PC-3 (cell line): ENCODE measurements at places on chromosomes 12 and 14.

DNA sequence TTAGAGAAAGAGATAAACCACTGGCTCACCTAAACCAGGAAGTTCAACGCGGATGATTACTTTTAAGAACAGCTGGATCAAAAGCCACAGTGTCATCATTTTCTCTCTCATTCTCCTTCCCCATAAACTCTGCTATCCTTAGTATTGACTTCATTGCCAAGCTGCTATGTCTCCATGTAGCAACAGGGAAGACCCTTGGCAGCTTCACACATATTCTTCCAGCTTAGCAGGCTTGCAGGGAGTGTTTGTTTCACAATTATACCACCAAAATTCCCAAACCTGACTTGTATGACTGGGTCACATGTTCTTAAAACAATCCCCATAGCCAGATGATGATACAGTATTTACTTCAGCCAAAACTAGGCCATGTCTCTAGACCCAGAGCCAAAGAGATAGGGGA is 235.5 kb downstream of the PAWR start:
- no peaks in the 10 kb centered on the region for H3K36me3 ChIP-seq
- H3K4me3 ChIP-seq: no peak overlapping the region
- no peak for DNase-seq
- H3K27me3 ChIP-seq: no peaks in the 10 kb centered on the region
- no peak overlapping the region for H3K27ac ChIP-seq

DNA sequence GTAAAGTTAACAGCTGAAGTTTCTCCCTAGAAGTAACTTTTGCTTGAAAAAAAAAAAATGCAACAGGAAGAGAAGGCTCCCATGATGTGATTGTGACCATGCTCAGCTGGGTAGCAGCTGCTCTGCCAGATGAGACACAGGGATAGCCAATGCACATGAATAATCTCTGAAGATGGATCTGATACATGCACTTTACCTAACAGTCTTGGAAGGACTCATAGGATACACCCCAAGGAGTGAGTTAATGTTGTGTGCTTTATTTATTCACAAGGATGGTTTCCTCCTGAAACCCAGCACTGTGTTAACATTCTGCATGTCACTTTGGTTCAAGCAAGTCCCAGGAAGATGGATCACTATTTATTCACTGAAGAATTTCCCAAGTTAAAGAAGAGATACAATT is 46.5 kb downstream of the NDUFA12 start:
- no peak overlapping the region for H3K4me3 ChIP-seq
- no peaks in the 10 kb centered on the region for H3K36me3 ChIP-seq
- H3K27ac ChIP-seq: no peak overlapping the region
- DNase-seq: no peak

- no peaks in the 10 kb centered on the region for H3K36me3 ChIP-seq
- no peaks in the 10 kb centered on the region for H3K4me1 ChIP-seq
Measured at GRCh38 chr14:35789651-35790050, 19.4 kb downstream of the RALGAPA1 start.

GRCh38 chr14:91910196-91910595 is 37.3 kb downstream of the FBLN5 start:
- no peak overlapping the region for H3K4me3 ChIP-seq
- H3K4me1 ChIP-seq: no peaks in the 10 kb centered on the region
- no peak for DNase-seq

DNA sequence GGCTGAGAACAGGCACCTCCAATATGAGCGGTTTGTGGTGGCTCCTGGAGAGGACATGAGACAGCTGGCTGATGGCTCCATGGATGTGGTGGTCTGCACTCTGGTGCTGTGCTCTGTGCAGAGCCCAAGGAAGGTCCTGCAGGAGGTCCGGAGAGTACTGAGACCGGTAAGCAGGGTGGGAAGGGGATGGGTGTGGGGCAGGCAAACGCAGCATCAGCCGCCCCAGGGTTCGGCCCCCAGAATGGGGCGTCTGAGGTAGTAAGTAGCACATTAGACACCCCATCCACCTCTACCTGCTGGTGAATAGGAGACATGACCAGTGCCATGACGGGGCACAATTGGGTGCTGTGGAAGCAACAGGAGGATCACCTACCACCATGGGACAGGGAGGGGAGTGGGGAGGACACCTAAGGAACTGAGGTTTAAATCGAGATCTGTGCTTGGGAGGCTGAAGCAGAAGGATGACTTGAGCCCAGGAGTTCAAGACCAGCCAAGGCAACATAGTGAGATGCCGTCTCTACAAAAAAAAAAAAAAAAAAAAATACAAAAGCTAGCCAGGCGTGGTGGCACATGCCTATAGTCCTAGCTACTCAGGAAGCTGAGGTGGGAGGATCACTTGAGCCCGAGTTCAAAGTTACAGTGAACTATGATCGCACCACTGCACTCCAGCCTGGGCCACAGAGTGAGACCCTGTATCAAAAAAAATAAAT is 25.5 kb downstream of the ITGA7 start:
- no peak overlapping the region; the same call in 1 of the 2 replicates for H3K27ac ChIP-seq
- H3K4me3 ChIP-seq: peak overlapping the region; percentile 74
- DNase-seq: no peak
- H3K36me3 ChIP-seq: no peaks in the 10 kb centered on the region
- 0 out of 2 replicates have a peak, but pooled peaks cover 12% of the 10 kb centered on the region for H3K4me1 ChIP-seq

GRCh38 chr14:91872517-91873470 is 5.5 kb upstream of the TC2N start:
- H3K27me3 ChIP-seq: 0 out of 2 replicates have a peak, but pooled peaks cover 7% of the 10 kb centered on the region
- no peak overlapping the region for H3K4me3 ChIP-seq
- H3K27ac ChIP-seq: peak overlapping the region; percentile 59
- DNase-seq: peak; percentile 67
- no peaks in the 10 kb centered on the region for H3K36me3 ChIP-seq
- H3K4me1 ChIP-seq: peaks cover 34% of the 10 kb centered on the region

DNA sequence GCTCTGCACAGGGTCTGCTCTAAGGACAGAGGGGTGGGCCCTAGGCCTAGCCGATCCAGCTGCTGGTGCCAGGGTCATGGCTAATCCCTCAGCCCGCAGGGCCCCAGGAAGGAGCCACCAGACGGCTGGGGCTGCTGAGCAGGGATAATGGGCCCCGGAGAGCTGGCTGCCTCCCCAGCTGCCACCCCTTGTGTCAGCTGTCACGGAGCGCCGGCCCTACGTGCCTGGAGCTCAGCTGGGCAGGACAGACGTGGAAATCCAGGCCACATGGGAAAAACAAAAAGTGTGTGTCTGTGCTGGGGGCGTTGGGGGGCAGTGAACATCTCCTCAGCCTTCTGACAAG is 36.2 kb downstream of the CHGA start:
- H3K36me3 ChIP-seq: no peaks in the 10 kb centered on the region; the same call in 1 of the 2 replicates
- peaks cover 22% of the 10 kb centered on the region for H3K4me1 ChIP-seq
- no peaks in the 10 kb centered on the region for H3K27me3 ChIP-seq
- H3K27ac ChIP-seq: no peak overlapping the region
- DNase-seq: no peak

DNA sequence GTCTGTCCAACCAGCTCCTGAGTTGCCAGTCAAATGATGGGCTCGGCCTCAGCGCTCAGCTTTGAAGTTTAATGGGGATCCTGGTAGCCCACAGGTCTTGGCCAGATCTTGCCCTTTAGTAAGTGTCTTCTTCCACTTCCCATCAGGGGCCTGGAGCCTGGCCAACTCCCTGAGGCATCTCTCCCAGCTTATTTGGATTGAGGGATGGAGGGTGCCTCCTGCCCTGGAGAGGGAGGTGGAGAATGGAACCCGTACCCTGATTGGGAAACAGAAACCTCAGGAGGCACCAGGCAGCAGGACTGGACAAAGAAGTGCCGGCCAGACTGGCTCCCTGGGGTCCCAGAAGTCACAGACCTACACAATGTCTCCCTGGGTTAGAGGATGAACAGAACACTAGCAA is 40.5 kb upstream of the LTBP2 start:
- H3K27ac ChIP-seq: no peak overlapping the region
- peaks cover 4% of the 10 kb centered on the region; the same call in 1 of the 2 replicates for H3K36me3 ChIP-seq
- H3K27me3 ChIP-seq: no peaks in the 10 kb centered on the region
- H3K4me3 ChIP-seq: no peak overlapping the region
- peaks cover 14% of the 10 kb centered on the region; the same call in 1 of the 2 replicates for H3K4me1 ChIP-seq

DNA sequence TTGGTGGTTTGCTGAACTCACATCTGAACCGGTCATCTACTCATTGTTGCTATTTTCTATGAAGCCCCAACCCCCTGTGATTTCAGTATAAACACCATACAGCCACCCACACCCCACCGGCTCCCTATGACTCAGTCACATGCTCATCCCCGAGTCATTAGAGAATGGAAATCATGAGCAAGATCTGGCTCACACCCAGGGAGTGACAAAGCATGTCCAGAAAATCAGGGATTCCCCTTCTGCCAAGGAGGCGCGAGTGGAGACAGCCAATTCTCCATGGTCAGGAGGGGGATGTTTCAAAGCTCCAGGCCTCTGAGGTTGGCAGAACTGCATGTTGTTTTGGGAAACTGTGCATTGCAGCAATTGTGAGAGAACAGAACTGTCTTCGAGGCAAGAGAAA is 657.5 kb upstream of the TBX3 start:
- DNase-seq: peak; percentile 99
- H3K36me3 ChIP-seq: no peaks in the 10 kb centered on the region
- H3K27ac ChIP-seq: peak overlapping the region; percentile 90
- peaks cover 45% of the 10 kb centered on the region for H3K4me1 ChIP-seq
- no peaks in the 10 kb centered on the region for H3K27me3 ChIP-seq
- H3K4me3 ChIP-seq: no peak overlapping the region

GRCh38 chr14:72341237-72341636 is 409.0 kb downstream of the RGS6 start:
- H3K4me3 ChIP-seq: no peak overlapping the region
- H3K4me1 ChIP-seq: no peaks in the 10 kb centered on the region
- no peak overlapping the region for H3K27ac ChIP-seq
- peaks cover 36% of the 10 kb centered on the region for H3K27me3 ChIP-seq
- H3K36me3 ChIP-seq: no peaks in the 10 kb centered on the region
- no peak for DNase-seq

GRCh38 chr12:57524814-57525614 is 2.4 kb downstream of the MBD6 start:
- H3K4me3 ChIP-seq: peak overlapping the region; percentile 71; the same call in 1 of the 2 replicates
- no peak overlapping the region for H3K27ac ChIP-seq
- peaks cover 32% of the 10 kb centered on the region for H3K4me1 ChIP-seq
- H3K27me3 ChIP-seq: no peaks in the 10 kb centered on the region

DNA sequence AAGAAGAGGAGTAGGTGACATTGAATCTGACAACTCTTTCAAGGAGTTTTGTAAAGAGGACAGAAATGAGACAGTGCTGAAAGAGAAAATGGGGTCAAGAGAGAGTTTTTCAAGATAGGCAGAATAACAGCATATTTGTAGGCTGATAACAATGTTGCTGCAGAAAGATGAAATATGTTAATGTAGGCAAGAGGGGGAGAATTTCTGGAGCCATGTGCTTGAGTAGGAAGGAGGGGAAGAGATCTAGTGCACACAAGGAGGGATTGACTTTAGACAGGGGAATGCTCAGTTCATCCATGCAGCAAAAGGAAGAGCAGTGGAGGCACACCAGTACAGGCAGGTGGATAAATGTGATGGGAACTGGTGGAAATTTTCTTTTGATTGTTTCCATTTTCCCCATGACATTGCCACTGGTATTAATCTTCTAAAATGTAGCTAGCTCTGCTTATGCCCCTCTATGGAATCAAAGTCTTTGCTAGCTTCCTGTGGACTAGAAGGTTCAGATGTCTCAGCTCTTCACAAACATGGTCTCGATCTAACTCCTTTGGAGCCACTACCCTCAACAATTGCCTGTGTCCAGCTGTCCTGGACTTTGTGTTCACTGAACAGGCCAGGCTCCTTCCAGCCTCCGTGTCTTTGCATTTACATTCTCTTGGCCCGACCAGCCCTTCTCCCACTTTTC is 9.1 kb downstream of the PROX2 start:
- DNase-seq: no peak
- H3K4me3 ChIP-seq: no peak overlapping the region
- peaks cover 11% of the 10 kb centered on the region for H3K27me3 ChIP-seq
- H3K4me1 ChIP-seq: no peaks in the 10 kb centered on the region
- H3K27ac ChIP-seq: no peak overlapping the region
- no peaks in the 10 kb centered on the region for H3K36me3 ChIP-seq

- no peaks in the 10 kb centered on the region for H3K4me1 ChIP-seq
- no peak overlapping the region for H3K4me3 ChIP-seq
- DNase-seq: no peak
- no peak overlapping the region for H3K27ac ChIP-seq
- H3K27me3 ChIP-seq: no peaks in the 10 kb centered on the region
Measured at GRCh38 chr14:95208598-95208997, 51.3 kb upstream of the DICER1 start.

DNA sequence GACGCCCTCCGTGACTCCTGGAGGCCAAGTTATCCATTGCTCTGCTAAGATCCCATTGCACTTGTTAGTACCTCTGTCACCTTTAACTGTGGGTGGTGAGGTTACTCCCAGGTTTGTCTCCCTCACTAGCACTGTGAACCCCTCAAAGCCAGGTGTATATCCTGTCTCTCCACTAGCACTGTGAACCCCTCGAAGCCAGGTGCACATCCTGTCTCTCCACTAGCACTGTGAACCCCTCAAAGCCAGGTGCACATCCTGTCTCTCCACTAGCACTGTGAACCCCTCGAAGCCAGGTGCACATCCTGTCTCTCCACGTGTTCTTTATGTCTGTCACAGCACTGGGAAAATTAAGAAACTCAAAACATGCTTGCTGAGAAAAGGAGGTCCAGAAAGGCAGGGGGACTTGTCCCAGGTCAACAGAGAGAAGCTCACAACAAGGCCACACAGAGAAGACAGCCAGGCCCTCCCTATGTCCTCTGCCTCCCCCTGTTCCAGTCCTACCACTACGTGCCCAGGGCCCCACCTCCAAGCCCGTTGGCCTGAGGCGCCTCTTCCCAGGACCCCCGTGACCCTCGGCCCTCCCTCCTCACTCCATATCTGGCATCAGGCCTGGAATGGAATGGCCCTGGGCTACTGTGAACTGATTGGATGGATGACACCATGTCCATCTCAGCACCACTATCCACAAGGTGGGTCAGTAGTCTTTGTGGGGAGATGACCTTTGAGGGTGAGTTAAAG is 26.4 kb upstream of the FKBP4 start:
- H3K4me3 ChIP-seq: no peak overlapping the region
- no peak for DNase-seq
- H3K4me1 ChIP-seq: no peaks in the 10 kb centered on the region
- no peak overlapping the region for H3K27ac ChIP-seq
- H3K27me3 ChIP-seq: peaks cover 35% of the 10 kb centered on the region
- H3K36me3 ChIP-seq: no peaks in the 10 kb centered on the region
